Left colon (tissue), 2 donors: ENCODE measurements at places on chromosomes 11 and 22. TPM values are rescaled to one million over a fixed set of nuclear protein-coding genes. Genes with fewer than 3 reads are reported as not detected.

HPS5 gene
- total RNA-seq = 8.4 TPM

C11orf52 gene
- total RNA-seq = 8.5 TPM

DNA sequence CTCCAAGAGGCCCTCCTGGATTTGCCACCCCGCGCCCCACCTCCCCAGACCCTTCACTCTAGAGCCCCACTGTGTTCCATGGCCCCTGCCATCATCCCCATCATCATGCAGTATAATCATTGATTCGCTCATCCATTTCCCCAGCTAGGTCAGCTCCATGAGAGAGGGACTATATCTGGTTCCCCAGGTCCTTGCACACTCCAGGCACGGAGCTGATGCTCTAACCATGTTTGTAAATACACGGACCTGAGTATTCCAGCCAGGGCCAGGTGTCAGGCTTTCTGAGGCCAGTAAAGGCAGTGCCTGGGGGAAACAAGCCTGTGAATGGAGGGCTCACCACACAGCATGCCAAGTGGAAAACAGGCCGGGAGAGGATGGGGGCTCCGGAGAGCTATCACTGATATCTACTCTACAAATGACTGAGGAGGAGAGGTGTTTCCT, 27.1 kb upstream of the OAF start:
- peak; percentile 24 for DNase-seq

ANGPTL5 gene
- 0.28 TPM for total RNA-seq

- no peak for DNase-seq
Observed at GRCh38 chr11:95501761-95502266, 270.8 kb upstream of the SESN3 start.

GRCh38 chr22:17113600-17113999, 7.6 kb downstream of the TMEM121B start:
- no peak for DNase-seq

- peak; percentile 99 for DNase-seq
Observed at GRCh38 chr11:83156144-83156995, 561 bp upstream of the PCF11 start.
